Mammary epithelial cell (primary cell): ENCODE measurements at places on chromosomes 5 and 9.
A peak's percentile ranks its signal among the peaks of the same experiment; 100 is the strongest.

- no peak for DNase-seq
These were observed 53.9 kb downstream of the TTLL11 start for GRCh38 chr9:122039234-122039633.

- no peak for DNase-seq
These were observed 157.0 kb upstream of the SMIM23 start for GRCh38 chr5:171628633-171628974.

DNA sequence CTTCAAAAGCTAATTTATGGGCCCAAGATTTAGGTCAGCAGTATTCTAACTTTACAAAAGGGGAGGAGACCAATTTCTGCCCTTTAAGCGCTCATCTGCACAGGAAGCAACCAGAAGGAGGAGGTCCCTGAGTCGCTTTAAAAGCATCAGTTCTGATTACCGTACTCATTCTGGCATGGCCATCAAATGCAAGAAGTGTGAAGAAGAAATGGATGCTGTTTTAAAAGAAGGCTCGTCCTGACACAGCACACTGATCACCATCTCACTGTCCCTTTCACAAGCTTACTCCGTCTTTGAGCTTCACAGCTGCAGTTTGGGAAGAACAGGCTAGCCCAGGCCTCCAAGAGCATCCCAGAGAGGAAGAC, 17.5 kb downstream of the ZNF608 start:
- no peak for DNase-seq

DNA sequence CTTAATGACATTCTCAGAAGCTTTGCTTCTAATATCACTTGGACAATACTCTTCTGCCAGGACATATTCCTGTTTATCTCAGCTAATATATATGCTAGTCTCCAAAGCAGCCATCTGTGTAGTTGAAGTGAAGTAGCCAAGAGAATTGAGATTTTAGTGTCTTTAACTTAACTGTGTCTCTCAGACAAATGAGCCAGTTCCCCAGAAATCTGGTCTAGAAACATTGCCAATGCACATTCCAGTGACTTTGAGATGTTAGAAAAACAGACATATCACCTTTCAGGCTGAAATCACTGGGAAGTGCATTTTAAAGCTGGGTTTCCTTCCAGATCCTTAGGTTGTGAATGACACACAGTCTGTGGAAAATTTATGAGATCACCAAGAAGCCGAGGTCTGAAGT, 114.6 kb downstream of the MTX3 start:
- DNase-seq, result no peak

DNA sequence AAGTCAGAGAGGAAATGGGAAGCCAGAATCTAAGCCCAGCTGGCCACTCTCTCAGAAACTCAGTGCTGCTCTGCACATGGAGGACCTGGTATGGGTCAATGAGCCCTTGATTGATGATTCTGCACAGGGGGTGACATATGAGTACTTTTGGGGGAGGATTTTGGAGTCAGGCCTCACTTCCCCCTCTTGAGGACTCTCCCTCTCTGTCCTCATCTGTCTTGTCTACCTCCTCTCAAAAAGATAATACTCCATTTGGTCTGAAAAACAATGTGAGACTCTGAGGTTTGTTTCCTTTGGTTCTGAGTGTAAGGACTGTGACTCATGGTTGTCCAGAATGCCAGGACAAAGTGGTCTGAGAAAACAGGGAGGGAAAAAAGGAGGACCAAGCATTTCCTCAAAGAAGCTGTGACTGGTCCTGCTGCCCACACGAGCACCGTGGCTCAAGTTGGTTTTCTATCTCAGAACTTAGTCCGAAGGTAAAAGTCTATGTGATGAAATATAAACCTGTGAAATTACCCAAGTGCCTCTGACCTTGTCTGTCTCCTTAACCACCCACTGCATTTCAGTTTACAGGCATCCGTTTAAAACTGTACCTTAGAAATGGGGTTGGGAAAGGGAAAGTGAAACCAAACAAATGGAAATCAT, 11.1 kb downstream of the TTC39B start:
- peak; percentile 56 for DNase-seq

DNA sequence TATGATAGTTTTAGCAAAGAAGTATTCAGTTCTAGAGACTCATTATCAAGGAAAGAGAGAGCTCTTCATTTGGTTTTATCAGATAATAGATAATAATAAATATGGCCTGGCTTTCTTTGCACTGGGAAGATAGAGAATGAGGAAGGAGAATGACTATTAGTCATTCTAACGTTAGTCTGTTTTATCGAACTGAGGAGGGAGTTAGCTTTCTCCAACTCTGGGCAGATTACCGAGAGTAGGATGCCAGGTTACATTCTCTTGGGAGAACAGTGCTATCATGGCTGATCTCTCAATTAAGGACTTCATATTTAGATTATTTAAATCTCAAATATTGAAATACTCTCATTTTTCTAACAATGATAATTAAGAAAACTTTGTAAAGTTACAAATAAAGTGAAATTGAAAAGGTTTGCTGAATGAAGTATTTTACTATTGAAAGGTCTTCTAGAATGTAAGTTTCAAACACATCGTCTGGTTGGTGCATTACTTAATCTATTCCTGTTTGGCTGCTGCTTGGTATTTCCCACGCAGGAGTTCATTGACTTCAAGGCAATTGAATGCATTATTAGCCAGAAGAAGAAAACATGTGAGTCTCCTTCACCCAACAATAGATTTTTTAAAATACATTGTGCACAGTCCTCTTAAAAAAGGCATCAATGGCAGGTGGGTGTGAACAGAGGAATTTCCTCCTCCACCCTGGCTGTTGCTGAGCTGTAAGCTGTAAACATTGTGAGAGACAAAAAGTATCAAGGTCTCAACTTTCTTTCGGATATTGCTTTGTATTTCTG, 140.8 kb downstream of the C9orf152 start:
- peak; percentile 25 for DNase-seq
